ENCODE measurements at places on chromosomes 16 and 17.

DNA sequence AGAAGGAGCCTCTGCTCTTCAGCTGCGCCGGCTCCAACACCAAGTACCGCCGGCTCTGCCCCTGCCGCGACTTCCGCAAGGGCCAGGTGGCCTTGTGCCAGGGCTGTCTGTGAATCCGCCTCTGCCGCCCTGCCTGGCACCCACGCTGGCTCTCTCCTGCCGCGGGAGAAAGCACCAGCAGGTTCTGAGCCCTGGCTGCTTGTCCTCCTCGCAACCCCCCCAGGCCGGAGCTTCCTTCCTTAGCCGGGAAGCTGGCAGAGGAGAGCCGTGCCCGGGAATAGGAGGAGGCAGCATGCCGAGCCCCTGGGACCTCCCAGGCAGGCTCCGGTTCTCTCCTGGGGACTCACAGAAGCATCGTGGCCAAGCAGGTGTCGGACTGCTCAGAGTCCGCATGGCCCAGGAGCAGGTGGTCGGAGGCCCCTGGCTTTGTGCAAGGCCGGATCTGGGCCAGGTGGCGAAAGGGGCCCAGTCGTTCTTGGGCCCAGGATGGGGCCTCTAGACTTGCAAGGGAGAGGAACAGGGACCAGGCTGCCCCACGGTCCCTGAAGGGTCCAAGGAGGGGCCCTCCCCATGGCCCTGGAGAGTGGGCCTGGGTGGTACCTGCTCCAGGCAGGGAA, 80.6 kb downstream of the MGAT5B start:
- no peak for DNase-seq

DNA sequence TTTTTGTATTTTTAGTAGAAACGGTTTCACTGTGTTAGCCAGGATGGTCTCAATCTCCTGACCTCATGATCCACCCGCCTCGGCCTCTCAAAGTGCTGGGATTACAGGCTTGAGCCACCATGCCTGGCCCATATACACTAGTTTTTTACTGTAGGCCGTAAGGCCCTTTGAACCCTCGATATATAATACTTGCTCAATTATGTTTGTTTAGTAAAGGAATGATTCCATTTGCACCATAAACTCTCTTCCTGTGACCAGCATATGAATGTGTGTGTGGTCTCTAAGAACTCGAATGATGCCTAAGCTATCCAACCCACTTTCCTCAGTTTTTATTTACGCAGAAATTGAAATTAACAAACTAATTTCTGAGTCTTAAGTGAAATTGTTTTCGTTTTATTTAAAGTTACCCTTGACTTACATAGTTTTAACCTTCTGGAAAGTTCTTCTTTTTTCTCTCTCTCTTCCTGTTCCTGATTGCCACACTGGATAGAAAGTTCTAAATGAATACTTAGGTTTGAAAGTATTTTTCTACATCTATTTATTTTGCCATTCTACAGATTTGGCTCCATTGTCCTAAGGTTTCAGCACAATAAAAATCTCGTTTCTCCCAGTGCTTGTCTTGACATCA, 37.9 kb downstream of the PIGL start:
- DNase-seq: no peak

- no peak for DNase-seq
Measured at GRCh38 chr17:3762922-3763776, 37.8 kb downstream of the ITGAE start.

DNA sequence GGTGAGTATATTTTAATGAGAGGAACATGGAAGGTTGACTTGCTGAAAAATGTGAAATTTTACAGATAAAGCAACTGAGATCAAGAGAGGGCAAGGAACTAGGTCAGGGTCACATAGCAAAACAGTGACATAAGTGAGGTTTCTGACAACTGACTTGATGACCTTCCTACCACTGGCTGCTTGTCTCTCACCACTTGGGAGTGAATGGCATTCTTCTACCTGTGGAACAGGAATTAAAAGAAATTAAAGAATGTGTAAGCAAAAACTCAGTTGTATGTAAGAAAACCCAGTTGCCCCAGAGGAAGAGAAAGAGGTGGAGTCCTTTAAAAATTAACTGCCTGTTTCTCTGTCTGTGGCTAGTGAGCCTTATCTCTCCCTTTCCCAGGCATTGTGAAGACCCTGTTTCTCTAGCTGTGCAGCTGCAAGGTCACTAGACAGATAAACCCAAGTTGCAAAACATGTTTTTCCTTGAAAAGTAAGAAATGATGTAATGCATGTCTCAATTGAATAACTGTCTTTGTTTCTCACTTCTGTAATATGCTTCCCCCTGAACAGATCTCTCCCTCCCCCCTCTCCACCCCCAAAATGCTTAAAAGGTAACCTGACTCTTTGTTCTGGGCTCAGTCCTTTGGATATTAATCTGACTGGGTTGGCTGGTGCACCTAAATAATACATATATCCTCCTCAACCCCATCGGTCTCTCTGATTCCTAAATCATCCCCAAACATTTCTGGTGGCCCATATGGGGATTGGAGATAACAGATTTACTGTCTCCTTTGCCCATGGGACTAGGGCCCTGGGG, 23.4 kb downstream of the ACSM1 start:
- no peak for DNase-seq

DNA sequence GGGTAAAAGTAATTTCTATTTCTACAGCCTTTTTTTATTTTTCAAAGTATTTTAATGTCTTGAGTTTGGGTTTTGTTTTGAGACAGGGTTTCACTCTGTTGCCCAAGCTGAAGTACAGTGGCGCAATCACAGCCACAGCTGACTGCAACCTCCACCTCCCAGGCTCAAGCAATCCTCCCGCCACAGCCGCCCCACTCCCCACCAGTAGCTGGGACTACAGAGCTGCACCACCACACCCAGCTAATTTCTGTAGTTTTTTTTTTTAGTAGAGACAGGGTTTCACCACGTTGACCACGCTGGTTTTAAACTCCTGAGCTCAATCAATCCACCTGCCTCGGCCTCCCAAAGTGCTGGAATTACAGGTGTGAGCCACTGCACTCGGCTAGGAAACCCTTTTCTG, 44.0 kb downstream of the TUBD1 start:
- peak; percentile 39 for DNase-seq
